ENCODE measurements at places on chromosomes 16 and 17.

DNA sequence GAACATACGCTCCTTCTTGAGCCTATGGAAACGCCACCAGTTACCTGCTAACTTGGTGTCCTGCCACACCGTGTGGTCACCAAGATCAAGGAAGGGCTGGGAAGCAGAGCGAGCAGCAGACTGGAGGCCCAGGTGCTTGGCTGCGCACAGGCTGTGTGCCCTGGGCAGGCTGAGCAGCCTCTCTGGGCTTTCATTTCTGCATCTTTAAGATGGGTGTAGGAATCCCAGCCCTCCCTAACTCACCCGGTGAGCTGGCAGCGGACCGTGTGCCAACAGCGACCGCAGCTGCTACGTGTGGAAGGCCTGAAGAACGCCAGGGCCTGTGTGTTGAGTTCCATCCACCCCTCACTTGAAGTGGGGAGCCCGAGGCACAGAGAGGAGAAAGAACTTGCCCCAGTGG, 80.0 kb downstream of the IRF8 start:
- no peak for DNase-seq

DNA sequence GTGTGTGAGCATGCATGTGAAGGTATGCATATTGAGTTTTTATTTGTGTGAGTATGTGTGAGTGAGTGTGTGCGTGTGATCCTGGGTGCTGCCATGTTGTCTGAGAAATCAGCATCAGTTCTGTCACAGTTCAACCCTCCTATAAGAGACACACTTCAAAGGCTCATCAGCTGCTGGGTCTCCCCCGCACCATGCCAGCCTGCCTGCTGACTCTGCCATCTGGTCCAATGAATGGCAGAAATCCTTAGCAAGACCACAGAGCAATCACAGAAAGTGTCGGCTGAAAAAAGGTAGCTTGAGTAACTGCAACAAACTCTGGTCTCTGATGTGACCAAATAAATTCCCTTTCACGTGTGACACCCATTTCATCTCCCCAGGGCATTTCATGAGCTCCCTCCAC, 381.8 kb upstream of the MAF start:
- no peak for DNase-seq

DNA sequence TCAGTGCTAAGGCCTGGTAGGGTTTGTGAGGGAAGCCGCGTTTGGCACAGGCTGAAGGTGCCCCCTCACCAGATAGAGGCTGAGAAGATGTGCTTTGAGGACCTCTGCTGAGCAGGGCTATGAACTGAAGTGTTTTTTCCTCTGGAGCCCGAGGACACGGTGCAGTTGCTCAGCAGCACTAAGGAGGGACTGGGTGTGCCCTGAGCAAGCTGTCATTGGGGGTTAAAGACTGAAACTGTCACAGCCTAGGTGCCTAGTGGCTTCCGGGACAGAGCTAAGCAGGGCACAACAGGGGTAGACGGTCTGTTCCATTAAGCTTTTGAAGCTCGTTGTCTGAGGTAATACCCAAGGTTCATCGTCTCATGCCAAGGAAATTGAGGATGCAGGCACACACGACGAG, 24.8 kb upstream of the ASGR2 start:
- DNase-seq: no peak

- no peak for DNase-seq
These were observed 92.7 kb downstream of the WSCD1 start for GRCh38 chr17:6162892-6163291.

- DNase-seq: no peak
These were observed 47.9 kb upstream of the ARHGAP17 start for GRCh38 chr16:25063102-25063501.

GRCh38 chr17:82400830-82401229, 17.3 kb upstream of the HEXD start:
- no peak for DNase-seq

DNA sequence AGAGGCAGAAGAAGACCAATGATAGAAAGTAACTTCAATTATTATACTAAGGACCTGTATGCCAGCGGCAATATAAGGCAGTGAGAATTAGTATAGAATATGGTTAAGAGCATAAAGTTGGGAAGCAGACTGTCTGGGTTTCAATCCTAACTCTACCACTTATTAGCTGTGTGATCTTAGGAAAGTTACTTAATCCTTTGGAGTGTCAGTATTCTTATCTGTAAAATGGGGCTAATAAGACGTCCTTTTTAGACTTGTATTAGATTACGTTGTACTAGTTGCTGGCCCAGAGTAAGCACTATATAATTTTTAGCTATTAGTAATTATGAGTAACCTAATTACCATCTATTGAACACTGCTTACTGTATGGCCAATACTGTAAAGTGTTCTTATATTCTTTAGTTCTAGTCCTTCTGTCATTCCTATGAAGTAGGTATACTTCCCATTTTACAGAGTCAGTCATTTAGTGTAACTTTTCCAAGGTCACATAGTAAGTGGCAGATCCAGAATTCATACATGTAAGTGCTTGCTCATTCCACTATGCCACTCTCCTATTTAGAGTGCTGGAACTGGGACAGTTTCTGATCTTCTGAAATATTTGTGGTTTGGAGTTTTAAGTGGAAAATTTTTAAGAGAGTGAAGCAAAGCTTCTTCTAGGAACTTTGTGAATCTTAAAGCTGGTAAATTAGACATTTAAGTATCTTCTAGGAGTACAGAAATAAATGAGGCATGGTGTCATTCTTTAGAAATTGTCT, 22.5 kb downstream of the HEATR9 start:
- DNase-seq: no peak

DNA sequence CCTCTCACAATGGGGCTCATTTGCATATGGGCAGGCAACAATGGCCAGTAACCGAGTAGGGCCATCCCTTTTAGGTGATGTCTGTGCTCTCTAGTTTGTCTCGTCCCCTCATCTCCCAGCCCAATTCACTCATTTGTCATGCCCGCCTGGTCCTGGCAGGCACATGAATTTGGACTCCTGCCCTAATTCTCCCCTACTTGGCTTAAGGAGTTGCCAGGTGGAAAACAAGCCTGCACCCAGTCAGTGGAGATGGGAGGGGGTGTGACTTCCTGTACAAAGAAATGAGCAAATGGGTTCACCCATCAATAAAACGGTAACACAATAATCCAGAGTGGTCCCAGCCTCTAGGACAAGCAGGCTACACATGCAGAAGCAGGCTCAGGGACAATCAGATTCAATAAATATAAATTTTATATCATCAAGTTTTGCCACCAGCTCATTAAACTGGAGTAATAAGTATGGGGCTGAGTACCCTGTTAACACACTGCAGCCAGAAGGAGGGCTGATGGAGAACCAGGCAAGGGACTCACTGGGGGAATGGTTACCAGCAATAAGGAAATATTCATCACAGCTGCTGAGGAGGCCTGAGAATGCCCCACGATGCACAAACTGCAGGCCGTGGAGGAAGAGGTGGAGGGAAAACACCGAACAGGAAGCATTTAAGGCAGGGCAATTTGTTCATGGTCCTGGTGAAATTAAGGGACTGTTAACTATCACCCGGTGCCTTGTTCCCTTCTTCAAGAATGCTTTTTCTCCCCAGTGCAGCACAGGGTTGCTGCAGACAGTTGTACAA, 84.4 kb upstream of the GPRC5B start:
- no peak for DNase-seq

- DNase-seq: no peak
These were observed 12.9 kb upstream of the ELAC2 start for GRCh38 chr17:13030459-13031300.

DNA sequence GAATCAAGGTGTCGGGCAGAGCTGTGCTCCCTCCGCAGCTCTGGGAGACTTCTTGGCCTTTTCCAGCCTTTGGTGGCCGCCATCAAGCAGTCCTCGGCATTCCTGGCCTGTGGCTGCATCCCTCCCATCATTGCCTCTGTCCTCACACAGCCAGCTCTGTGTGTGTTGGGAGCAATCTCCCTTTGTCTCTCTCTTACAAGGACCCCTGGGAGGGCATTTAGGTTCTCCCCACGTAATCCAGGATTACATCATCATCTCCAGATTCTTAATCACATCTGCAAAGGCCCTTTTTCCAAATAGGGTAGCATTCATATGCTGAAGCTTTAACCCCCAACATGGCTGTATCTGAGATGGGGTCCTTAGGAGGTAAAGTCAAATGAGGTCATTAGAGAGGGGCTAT, 4.1 kb upstream of the DNAH17 start:
- DNase-seq: no peak

- DNase-seq: no peak
These were observed 42.8 kb downstream of the MRC2 start for GRCh38 chr17:62670202-62670821.

DNA sequence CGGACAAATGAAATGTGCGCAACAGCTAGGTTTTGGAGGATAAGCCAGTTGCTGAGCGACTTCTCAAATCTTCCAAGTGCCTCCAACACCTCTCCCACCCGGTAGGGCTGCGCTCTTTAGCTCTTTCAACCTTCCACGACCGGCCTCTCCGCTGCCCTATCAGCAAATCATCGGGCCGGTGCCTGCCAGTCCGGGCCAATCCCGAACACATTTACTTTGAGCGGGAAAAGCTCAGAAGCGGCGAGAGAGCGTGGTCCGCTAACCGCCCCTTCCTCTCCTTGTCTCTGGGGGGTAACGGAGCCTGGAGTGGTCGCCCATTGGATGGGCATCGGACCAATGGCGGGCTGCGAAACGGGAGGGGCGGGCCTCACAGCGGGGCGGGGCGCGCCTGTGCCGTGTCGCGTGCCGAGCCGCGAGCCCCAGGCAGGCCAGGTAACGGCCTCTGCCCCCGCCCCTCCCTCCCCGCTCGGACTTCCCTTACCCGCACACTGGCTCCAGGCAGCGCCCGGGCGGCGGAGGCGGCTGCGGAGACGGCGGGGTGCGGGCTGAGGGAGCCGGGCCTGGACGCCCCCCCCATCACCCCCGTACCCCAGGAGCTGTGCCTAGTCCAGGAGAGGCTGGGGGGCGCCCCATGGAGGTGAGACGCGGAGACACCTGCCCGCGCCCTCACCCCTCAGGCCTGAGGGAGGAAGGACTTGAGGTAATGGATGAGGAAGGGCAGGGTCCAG, at the start of gene MEIOC:
Gene MEIOC (plus strand): TSS at position 486 of the 728 bp plus-strand sequence. CDS start 146 bp downstream, at position 632.
- DNase-seq: no peak

DNA sequence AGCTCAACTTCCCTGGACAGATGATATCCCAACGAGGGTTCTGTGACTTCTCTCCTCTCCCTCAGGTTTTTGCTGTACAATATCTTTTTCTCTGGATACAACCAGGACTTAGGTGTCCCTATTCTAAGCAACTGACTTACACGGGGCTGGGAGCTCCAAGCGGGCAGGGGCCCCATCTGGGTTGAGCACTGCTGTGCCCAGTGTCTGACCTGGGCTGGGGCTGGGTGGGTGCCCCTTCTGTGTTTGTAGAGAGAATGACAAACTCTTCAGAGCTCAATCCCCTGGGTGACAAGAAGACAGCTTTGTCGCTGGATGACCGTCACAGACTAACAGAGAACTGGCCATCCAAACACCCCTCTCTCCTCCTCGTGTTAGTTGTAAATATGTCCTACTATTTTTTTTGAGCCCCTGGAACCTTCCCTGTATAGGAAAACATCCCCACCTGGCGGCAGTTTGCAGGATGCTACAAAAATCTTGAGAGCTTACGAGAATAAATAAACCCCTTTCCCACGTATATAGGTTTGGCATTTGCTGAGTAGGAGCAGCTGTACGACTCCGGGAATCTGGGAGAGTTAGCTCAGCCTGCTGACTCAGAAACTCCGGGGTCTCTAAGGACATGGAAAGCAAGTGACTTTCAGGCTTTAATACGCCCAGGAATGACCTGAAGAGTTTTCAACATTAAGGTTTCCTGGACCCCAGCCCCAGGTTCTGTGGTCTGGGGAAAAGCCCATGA, 23.7 kb upstream of the RCVRN start:
- DNase-seq: peak; percentile 70

- DNase-seq: no peak
These were observed 16.4 kb downstream of the IGF2BP1 start for GRCh38 chr17:49013311-49014213.

- DNase-seq: no peak
These were observed 4.1 kb downstream of the SLFN12 start for GRCh38 chr17:35428229-35428628.

- DNase-seq: no peak
These were observed 209.5 kb upstream of the MPHOSPH6 start for GRCh38 chr16:82379551-82379950.

DNA sequence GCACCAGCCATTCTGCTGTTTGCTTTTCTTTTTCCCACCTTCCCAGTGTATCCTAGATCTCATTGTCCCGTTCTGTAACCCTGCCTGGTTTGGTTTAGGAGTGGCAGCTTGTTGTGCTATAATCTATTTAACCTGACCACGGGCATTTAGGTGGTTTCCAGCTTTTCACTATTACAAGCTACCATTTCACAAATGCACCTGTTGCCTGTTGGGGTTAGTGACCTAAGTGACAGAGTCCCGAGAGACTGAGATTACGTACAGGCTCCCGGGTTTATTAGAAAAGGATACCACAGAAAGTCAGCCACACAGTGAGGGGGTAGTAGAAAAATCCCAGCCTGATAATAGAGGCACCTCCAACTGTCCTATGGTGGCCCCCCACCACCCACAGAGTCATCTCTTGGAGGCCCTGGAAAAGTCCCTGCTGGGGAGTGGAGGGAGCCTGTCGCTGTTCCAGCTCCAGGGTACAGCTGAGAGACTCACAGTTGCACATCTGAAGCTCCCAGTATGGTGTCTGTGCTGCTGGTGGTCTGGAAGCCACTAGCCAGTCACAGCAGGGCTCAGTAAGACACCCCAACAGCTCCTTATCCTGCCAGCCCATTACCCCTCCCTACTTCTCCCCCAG, 21.2 kb downstream of the CLEC16A start:
- DNase-seq: no peak

DNA sequence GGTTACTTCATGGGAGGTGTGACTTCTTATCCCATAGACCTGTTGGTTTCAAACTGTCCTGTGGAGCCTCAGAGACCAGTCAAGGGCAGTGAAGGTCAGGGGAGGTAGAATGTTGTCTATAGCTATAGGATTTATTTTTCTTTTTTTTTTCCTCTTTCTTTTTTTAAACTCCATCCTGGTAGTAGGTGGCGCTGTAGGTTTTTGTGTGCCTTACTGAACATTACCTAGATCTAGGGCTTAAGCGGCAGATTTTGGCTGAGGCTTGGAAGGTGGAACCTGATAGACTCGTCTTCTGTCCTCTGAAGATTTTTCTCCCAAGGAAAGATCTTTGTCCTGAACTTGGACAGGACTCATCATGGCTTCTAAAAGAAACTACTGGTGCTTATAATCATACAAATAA, 8.2 kb upstream of the LASP1NB start:
- no peak for DNase-seq

DNA sequence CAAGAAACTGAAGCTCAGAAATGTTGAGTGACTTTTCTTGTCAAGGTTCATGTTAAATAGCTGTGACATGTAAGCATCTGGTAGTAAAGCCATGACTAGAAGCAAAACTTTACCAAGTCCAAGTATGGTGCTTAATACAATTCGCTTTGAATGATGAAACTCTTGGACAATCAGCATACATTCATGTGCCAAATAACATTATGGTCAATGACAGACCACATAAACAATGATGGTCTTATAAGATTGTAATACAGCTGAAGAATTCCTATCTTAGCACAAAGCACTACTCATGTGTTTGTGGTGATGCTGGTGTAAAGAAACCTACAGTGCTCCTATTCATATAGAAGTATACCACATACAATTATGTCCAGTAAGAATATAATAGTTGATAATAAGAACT, 97.1 kb upstream of the RPRML start:
- DNase-seq: no peak

- DNase-seq: no peak
These were observed 33.0 kb downstream of the KCNJ16 start for GRCh38 chr17:70107904-70108565.

Measured in smooth muscle cell of the brain vasculature (primary cell).